ENCODE measurements at places on chromosomes 1 and 21. TPM values are rescaled to one million over a fixed set of nuclear protein-coding genes. Genes with fewer than 3 reads are reported as not detected.

DNA sequence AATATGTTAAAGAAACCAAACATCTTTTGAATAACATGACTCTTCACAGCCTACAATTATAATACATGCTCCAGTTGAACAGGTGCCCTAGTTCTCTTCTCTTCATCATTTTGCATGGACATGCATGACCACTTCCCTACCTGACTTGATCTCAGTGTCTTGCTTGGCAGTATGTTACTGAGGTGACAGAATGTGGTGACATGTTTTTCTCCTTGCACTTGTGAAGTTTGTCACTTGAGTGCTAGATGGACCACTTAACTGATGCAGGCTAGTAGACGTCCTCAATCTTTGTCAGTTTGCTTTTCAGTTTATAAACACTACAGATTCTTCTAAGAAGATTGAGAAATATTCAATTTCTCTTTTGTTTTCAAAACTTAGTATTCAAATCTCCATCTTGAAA, 10.1 kb upstream of the KRTAP13-2 start:
- DNase-seq, result no peak

DNA sequence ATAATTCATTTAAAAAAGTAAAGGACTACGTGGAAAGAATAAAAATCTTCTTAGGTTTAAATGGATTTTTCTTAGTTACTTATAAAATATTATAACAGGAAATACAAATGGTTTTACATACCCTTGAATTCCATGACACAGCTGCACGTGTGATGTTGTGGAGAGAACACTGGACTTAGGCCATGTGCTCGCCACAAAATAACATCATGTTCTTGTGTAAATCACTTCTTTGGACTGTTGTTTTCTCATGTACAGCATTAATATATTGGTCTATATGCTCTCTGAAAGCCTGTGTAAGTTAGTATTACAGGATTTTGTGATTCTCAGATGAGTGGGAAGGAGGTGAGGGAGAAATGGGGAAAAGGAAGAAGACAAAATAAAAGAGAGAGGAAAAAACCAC, 228.2 kb downstream of the DNM3 start:
- DNase-seq, result peak; percentile 71

GRCh38 chr1:112196731-112197130, 199.3 kb upstream of the CTTNBP2NL start:
- no peak for DNase-seq

GRCh38 chr1:153368495-153368894, 6.9 kb downstream of the S100A12 start:
- DNase-seq, result no peak

- no peak for DNase-seq
These were observed 1620.3 kb downstream of the MRPL39 start for GRCh38 chr21:23986987-23987386.

- DNase-seq, result peak; percentile 26
These were observed 145.6 kb downstream of the HMGB4 start for GRCh38 chr1:34009340-34009985.

DNA sequence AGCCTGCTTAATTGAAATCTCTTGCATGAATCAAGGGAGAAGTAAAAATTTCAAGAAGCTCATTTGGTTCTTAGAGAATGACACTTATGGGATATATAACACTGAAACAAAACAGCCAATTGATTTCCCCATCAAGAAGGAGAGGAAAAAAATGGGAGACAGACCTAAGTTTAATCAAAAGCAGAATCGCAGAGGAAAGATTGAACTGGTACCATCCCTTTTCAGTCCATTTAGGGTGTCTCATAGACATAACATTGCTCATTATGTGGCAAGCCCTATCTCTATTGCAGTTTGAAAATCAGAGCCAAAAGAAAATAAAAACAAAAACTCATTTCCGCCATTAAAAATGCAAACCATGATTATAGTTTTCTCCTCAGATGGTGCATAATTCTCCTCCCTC, 119.6 kb downstream of the AK5 start:
- DNase-seq, result no peak

DNA sequence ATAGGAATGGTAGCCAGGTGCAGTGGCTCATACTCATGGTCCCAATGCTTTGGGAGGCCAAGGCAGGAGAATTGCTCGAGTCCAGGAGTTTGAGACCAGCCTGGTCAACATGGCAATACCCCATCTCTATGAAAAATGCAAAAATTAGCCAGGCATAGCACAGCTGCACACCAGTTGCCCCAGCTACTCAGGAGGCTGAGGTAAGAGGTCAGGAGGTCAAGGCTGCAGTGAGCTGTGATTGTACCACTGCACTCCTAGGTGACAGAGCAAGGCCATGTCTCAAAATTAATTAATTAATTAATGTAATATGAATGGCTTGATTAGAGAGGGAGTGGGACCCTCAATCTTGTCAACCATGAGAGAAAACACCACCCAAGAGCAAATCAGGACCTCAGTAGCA, 198.7 kb upstream of the DUSP10 start:
- DNase-seq, result no peak

GRCh38 chr1:3821447-3821846, 25.1 kb upstream of the LRRC47 start:
- DNase-seq, result no peak

- DNase-seq, result no peak
These were observed 6.0 kb downstream of the TFF1 start for GRCh38 chr21:42360317-42360716.

DNA sequence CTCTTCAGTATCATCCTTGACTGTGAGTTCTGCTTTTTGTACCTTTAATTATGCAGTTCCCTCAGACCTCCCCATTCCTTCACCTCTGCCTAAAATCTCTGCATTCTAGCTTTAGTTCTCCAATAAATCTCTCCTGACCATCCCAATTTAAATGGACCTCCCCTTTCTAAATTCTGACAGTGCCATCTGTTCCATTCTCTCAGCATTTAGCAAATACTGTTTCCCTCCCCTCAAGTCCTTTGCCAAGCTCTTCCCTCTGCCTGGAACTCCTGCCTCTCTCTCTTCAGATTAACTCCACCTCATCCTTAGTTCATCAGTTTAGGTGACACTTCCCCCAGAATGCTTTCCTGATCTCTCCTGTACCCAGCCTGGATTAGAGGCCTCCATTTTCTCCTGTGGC, 54.0 kb upstream of the JUN start:
- DNase-seq, result no peak

DNA sequence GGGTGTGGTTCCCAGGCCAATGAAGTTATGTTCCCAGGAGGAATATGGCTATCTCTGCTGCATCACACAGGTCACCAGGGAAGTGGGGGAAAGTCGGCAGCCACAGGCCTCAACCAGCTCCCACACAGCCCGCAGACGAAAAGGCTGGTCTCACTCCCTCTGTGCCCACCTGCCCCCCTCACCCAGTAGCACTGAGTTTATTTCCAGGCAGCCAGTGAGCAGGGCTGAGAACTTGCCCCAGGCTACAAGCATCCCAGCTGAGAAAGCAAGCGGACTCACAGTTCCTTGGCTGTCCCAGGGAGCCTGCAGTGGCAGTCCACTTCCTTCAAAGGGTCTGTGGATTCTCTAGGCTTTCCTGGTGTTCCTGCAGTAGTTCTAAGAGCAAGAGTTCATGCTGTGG, 68.9 kb downstream of the SLC5A9 start:
- DNase-seq, result no peak

GRCh38 chr1:41356752-41357151, 4.5 kb upstream of the FOXO6 start:
- DNase-seq, result no peak

GRCh38 chr1:229117664-229118300, 153.1 kb upstream of the RAB4A start:
- no peak for DNase-seq

Gene PRDX6
- 509 TPM for polyA plus RNA-seq

Gene CLCNKB
- not detected for polyA plus RNA-seq

Gene YIPF1
- polyA plus RNA-seq, result 14.1 TPM

Gene RIMS3
- polyA plus RNA-seq, result 0.42 TPM
